HepG2 (cell line): ENCODE measurements at places on chromosomes 12 and 14.

- DNase-seq: no peak
Measured at GRCh38 chr14:21941885-21942284, 268.3 kb upstream of the OR4E1 start.

GRCh38 chr12:28552251-28552970 is 362.2 kb downstream of the CCDC91 start:
- no peak for DNase-seq

- peak; percentile 6 for DNase-seq
Measured at GRCh38 chr12:95870897-95871296, 12.1 kb downstream of the SNRPF start.

GRCh38 chr12:111971800-111972199 is 41.2 kb downstream of the TMEM116 start:
- no peak for DNase-seq

GRCh38 chr12:26297396-26298070 is 102.2 kb downstream of the SSPN start:
- no peak for DNase-seq

GRCh38 chr14:94593749-94594431 is 12.7 kb downstream of the SERPINA5 start:
- peak; percentile 100 for DNase-seq

- peak; percentile 44 for DNase-seq
Measured at GRCh38 chr12:43776498-43776897, 17.7 kb downstream of the IRAK4 start.

- DNase-seq: no peak
Measured at GRCh38 chr12:32369202-32369601, 30.2 kb upstream of the FGD4 start.

DNA sequence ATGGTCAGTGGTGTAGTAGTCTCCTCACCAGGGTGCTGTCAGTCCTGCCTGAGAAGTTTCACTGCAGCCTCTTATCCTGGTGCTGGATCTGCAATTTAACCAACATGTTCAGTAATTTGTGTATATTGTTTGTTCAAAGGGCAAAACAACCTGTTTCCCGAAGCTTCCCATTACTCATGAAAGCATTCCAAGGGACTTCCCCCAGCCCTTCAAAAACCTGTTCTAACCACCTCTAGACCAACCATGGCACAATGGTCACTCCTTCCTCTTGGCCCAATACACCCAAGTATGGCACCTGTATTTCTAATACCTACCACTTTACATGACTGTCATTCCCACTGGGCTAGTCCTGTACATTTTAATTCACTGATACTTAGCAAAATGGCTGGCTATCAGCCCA is 12.1 kb downstream of the CKAP4 start:
- no peak for DNase-seq

GRCh38 chr14:96204151-96205058 is at the start of gene BDKRB2:
Gene BDKRB2 (plus strand): TSS chr14:96204839. CDS start chr14:96237108, 32,269 bp downstream.
- DNase-seq: peak; percentile 54

DNA sequence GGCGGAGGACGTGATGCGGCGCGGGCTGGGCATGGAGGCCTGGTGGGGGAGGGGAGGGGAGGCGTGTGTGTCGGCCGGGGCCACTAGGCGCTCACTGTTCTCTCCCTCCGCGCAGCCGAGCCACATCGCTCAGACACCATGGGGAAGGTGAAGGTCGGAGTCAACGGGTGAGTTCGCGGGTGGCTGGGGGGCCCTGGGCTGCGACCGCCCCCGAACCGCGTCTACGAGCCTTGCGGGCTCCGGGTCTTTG is 303 bp downstream of the GAPDH start:
- DNase-seq: no peak

DNA sequence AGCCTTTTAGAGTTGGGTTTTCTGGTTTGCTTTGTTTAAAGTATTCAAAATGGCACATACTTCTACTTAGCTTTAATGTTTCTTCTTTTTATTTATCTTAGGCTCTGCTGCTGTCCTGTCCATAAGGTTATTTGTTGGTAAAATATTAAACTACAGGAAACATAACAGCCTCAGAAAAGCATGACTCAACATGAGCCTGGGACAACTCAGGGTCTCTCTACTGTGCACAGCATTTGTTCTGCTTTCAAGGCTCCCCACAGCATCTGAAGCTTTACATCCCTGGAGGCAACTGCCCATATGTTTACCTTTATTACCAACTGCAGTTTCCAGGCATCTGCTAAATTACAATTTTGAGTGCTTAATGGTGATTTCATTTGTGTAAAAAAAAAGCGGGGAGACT is 954.2 kb upstream of the FBXO33 start:
- no peak for DNase-seq

DNA sequence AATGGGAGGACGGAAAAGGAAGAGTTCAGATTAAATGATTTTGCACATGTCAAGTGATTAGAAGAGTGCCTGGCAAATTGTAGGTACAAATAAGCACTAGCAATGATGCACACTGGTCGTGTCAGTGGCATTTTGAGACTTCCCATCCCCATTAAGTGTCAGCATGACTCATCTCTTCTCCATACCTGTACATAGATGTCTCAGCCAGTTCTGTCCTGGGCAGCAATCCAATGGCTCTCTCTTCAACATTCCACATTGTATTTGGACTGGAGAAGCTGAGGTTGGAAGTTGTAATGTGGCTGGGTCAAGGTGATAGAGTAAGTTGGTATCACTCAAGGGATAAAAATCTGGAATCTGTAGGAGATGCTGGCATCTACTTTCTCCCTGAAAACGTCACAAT is 742.7 kb downstream of the VRK1 start:
- DNase-seq: no peak

GRCh38 chr12:49133014-49133413 is 1.8 kb upstream of the TUBA1B start:
- no peak for DNase-seq

- DNase-seq: peak; percentile 43
Measured at GRCh38 chr12:89507015-89507824, 17.4 kb downstream of the GALNT4 start.
